ENCODE measurements at places on chromosomes 1 and 21. TPM values are rescaled to one million over a fixed set of nuclear protein-coding genes. Genes with fewer than 3 reads are reported as not detected.

MAP3K6 gene
- 54.0 TPM for total RNA-seq

- no peak overlapping the region for H3K27ac ChIP-seq
- no peaks in the 10 kb centered on the region for H3K36me3 ChIP-seq
- peaks cover 21% of the 10 kb centered on the region for H3K4me1 ChIP-seq
- DNase-seq: no peak
- H3K27me3 ChIP-seq: no peaks in the 10 kb centered on the region
- H3K4me3 ChIP-seq: no peak overlapping the region
These were observed 10.6 kb upstream of the UAP1 start for GRCh38 chr1:162550925-162551324.

DNA sequence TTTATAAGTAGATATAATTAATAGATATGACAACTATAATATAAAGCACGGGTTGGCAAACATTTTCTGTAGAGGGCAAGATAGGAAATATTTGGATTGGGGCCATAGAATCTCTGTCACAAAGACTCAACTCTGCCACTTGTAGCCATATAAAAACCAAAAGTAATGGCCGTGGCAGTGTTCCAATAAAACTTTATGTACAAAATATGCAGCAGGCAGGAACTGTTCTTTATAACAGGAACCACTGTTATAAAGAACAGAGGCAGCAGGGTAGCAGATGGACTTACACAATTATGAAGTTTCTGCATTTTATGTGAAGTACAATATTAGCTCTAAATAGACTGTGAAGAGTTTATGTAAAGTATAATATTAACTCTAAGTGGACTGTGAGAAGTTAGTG, 16.9 kb upstream of the QSOX1 start:
- peaks cover 5% of the 10 kb centered on the region for H3K4me1 ChIP-seq
- no peak overlapping the region for H3K4me3 ChIP-seq
- H3K27ac ChIP-seq: no peak overlapping the region
- DNase-seq: no peak
- H3K36me3 ChIP-seq: peaks cover 5% of the 10 kb centered on the region

DNA sequence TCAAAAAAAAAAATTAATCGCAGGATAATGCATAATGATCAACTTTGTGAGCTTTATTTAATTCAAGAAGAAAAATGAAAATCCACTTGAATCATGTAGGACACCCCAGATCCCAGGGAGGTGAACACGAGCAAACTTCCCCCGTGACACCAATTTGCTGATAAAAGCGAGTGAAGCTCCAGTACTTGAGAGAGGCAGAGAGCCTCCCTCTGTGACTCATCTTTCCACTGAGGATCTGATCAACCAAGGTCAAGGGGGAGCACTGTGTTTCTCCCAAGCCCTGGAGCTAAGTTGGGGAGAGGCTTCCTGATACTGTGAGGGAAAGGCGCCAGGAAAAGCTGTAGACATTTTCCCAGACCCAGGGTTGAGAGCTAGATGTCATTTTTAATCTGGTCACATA, 160.9 kb downstream of the SLC44A5 start:
- H3K36me3 ChIP-seq: peaks cover 4% of the 10 kb centered on the region
- H3K4me1 ChIP-seq: no peaks in the 10 kb centered on the region
- H3K27me3 ChIP-seq: peaks cover 4% of the 10 kb centered on the region
- H3K27ac ChIP-seq: no peak overlapping the region
- no peak for DNase-seq

- no peak overlapping the region for H3K4me3 ChIP-seq
- no peak for DNase-seq
- no peaks in the 10 kb centered on the region for H3K36me3 ChIP-seq
- no peaks in the 10 kb centered on the region for H3K27me3 ChIP-seq
These were observed 268.9 kb upstream of the TMEM51 start for GRCh38 chr1:14884614-14885175.

GRCh38 chr21:39025198-39025597, 158.1 kb downstream of the PSMG1 start:
- no peaks in the 10 kb centered on the region for H3K27me3 ChIP-seq
- no peak overlapping the region for H3K27ac ChIP-seq
- no peaks in the 10 kb centered on the region for H3K36me3 ChIP-seq
- H3K4me1 ChIP-seq: peaks cover 44% of the 10 kb centered on the region
- DNase-seq: no peak
- H3K4me3 ChIP-seq: no peak overlapping the region
